Upper lobe of right lung (tissue), 1 donor: ENCODE measurements at places on chromosomes 7 and 10. TPM values are rescaled to one million over a fixed set of nuclear protein-coding genes. Genes with fewer than 3 reads are reported as not detected.

DNA sequence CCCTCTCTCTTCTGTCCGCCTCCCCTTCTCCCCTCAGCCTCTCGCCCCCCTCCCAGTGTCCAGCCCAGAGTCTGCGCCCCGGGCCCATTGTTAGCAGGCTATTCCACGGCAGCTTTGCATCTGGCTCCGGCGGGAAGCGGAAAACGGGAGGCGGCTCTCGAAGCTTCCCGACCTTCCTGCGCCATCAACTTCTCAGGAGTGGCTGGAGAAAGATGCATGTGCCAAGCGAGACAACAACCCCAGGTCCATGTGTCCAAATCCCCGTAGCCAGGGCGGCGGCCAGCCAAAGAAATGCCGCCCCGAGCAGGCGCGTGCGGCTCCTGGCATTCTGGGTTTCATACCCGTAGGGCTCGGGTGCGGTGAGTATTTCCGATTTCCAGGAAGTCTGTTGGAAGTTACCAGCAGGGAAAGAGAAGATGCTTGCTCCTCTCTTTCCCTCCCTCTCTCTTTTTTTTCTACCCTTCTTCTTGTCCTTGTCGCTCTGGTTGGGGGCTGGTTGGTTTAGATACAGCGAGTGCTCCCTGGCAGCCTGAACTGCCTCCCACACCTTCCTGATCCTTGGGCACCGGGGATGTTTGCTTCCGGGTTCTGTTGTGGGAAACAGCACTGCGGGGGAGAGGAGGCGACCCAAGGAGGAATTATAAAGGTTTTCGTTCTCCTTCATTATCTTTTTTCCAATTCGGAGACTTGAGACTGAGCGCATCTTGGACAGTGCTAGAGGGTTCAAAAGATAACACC is 1.2 kb upstream of the HOXA2 start:
- H3K4me1 ChIP-seq, result peaks cover 17% of the 10 kb centered on the region
- peak overlapping the region; percentile 91 for H3K27ac ChIP-seq
- no peaks in the 10 kb centered on the region for H3K36me3 ChIP-seq
- no peak for DNase-seq
- H3K4me3 ChIP-seq, result peak overlapping the region; percentile 91

DNA sequence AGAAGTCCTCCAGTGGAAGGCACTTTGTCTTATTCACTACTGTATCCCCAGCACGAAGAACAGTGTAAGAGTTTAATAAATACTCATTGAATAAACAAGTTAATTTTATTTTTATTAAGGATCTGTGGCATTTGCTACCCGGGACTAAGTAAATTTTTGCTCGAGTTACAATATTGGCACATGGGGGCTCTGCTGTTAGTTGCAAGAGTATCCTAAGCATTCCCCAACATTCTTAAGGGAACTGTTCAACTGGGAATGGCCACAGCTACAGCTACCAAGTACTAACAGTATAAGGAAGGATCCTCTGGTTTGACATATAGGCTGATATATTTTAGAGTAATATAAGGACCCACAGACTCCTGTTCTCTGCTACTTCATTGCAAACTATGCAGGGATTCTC is 8.7 kb upstream of the LRRTM3 start:
- H3K27ac ChIP-seq, result no peak overlapping the region
- no peaks in the 10 kb centered on the region for H3K4me1 ChIP-seq
- H3K4me3 ChIP-seq, result no peak overlapping the region
- H3K36me3 ChIP-seq, result no peaks in the 10 kb centered on the region
- H3K27me3 ChIP-seq, result no peaks in the 10 kb centered on the region

- no peaks in the 10 kb centered on the region for H3K36me3 ChIP-seq
- no peaks in the 10 kb centered on the region for H3K27me3 ChIP-seq
- no peak for DNase-seq
- H3K4me1 ChIP-seq, result peaks cover 61% of the 10 kb centered on the region
- peak overlapping the region; percentile 6 for H3K27ac ChIP-seq
These were observed 26.4 kb downstream of the ZCCHC24 start for GRCh38 chr10:79418886-79419595.

DNA sequence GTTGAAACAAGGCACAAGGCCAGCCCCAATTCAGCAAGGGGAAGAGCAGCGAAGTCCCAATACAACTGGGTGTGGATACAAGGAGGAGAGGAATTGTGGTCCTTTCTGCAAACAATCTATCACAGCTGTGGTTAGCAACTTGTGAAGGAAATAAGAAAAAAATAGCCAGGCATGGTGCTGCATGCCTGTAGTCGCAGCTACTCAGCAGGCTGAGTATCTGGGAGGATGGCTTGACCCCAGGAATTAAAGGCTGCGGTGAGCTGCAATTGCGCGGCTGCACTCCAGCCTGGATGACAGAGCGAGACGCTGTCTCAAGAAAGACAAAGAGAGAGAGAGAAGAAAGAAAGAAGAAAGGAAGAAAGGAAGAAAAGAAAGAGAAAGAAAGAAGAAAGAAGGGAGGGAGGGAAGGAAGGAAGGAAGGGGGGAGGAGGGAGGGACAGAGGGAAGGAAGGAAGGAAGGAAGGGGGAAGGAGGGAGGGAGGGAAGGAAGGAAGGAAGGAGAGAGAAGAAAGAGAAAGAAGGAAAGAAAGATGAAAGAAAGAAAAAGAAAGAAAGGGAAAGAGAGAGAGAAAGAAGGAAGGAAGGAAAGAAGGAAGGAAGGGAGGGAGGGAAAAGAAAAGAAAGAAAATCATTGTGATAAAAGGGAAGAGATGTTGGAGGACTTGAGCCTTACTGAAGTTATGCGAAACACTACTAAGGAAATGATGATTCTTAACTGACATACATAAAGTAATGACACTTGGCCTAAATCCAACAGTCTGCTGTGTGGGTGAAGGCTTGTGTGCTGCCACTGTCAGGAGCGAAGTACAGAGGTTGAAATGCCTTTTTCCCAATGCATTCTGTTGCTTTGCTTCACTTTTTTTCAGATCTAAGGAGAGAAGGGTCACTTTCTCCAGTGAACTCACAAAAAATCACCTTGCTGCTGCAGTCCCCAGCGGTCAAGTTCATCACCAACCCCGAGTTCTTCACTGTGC is 117.0 kb upstream of the STK17A start:
- H3K27me3 ChIP-seq, result no peaks in the 10 kb centered on the region
- H3K4me3 ChIP-seq, result no peak overlapping the region
- no peak for DNase-seq
- H3K27ac ChIP-seq, result no peak overlapping the region

DNA sequence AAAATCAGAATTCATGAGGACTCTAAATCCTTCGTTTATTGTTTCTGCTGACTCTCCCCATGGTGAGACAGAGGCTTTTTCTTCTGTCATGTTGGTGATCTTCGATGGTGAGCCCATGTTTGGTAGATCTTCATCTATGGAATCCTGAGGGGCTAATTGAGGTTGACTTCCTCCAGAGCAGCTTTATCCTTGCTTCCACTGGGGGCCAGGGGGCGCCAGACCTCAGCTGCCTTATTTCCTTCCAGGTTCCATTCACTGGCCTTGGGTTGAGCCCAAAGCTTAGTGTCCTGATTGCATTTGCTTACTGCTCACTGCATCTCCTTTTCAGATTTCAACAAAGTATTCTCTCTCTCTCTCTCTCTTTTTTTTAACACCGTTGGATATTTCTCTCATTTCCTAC is 80.7 kb downstream of the GCC1 start:
- DNase-seq, result no peak
- H3K27me3 ChIP-seq, result no peaks in the 10 kb centered on the region
- H3K4me1 ChIP-seq, result no peaks in the 10 kb centered on the region
- no peaks in the 10 kb centered on the region for H3K36me3 ChIP-seq
- no peak overlapping the region for H3K4me3 ChIP-seq
- H3K27ac ChIP-seq, result no peak overlapping the region

- H3K4me3 ChIP-seq, result no peak overlapping the region
- H3K36me3 ChIP-seq, result no peaks in the 10 kb centered on the region
- H3K27ac ChIP-seq, result no peak overlapping the region
- no peak for DNase-seq
- no peaks in the 10 kb centered on the region for H3K27me3 ChIP-seq
These were observed 483.9 kb upstream of the NRP1 start for GRCh38 chr10:33818343-33818742.

SPDYE6 gene
- total RNA-seq, result not detected

LIPF gene
- total RNA-seq, result not detected

CYP17A1 gene
- total RNA-seq, result 1.9 TPM

TLX1 gene
- total RNA-seq, result not detected
